ENCODE measurements at places on chromosomes 2 and 18.

- no peak for DNase-seq
These were observed 30.4 kb upstream of the MGAT4A start for GRCh38 chr2:98761267-98761781.

GRCh38 chr18:39318462-39318861 lies 1752.9 kb upstream of the CELF4 start:
- no peak for DNase-seq

DNA sequence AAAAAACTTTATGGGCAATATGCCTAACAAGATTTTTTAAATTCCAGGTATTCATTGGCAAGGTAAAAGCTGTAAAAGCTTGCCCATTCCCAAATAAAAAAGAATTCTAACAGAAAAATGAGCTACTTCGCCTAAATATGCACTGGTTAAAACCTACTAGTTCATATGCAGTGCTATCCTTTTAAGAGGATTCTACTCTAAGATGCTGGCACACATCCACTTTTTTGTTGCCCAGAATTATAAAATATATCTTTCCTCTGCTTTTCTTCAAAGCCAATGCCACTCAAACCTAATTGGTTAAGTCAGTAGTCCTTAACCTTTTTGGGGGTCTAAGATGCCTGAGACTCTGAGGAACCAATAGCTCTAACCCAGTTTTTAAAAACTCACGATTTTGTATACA lies 3.2 kb downstream of the XPO1 start:
- no peak for DNase-seq

GRCh38 chr2:54551123-54551756 lies 95.1 kb downstream of the SPTBN1 start:
- DNase-seq = no peak

DNA sequence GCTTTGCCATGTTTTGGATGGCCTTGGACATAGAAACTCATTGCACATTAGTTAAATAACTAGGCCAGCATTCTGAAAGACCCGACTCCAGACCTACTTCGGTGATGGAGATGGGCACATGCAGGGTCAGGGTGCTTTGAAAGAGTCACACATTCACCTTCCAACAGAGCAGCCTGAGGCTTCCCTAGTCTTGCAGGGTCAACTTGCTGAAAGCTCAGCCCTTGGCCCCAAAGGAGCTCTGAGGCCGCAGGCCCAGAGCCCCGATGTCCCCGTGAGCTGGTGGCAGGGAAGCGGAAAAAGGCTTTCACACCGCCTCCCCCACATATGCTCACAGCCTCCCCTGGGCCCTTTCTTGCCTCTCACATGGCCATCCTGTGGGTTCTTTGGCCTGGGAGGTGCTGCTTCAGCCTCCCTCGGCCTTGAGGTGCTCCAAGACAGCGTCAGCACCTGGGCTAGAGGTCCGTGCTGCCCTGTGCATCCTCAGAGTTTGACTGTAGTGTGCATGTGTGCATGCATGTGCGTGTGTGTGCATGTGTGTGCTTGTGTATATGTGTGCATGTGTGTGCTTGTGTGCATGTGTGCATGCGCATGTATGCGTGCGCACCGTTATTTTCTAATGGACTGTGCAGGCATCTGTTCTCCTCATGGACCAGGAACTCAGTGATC lies 21.6 kb downstream of the LDLRAD4 start:
- no peak for DNase-seq

Data from NCI-H1436 treated with DMSO at 0.1 percent for 48 hours (cell line).